ENCODE measurements at places on chromosomes 1 and 21.

DNA sequence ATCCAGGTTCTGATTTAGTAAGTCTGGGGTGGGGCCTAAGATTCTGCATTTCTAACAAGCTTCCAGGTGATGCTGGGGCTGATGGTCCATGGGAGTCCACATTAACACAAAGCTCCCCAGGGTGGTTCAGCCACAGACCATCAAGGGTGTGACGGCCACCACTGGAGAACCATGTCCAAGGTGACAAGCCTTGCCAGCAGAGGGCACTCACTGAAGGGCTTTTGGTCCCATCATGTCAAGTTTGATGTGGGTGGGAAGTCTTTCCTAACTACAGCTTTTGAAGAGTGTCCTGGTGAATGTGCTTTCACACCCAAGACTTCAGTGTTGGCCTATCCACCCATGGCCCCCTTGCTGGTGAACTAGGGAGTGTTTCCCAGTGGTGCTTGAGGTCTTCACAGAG is 67.1 kb downstream of the UBE2T start:
- peak; percentile 37 for DNase-seq

GRCh38 chr1:19770436-19771190 is 29.1 kb downstream of the TMCO4 start:
- DNase-seq, result no peak

DNA sequence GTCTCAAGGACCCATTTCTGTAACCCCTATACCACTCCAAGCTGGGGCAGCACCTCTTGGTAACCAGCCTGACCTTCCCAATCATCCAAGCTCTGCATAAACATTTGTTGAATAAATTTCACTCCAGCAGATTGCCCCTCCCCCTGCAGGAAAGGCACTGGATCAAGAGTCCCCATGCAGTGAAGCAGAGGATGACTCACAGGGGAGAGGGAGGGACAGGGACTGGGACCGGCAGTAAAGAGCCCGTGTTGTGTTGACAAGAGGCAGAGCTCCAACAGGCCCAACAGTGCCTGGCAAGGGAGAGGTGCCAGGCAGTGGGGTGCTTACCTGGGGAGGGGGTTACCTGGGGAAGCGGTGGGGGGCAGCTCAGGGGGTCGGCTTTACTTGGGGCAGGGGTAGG is 32.3 kb downstream of the SLC9A1 start:
- no peak for DNase-seq

DNA sequence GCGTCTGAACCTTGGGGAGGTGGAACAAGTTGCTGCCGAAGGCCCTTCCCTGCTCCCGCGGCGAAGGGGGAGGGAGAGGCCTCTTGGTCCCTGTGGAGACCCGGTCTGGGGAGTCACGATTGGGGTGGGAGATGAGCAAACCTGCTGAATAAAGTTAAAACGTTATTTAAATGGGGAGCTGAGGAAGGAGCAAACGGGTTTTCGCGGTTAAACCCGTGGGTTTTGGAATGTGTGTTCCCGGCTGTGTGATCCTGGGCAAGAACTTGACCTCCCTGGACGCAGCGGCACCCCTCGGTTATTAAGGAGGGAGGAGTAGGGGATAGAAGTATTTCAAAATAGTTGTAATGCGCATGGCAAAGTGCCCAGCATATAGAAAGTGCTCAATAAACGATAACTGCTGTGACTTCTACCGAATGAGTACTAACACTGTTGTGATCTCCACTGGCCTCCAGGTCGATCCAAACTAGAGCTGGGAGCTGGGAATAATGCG is 3.4 kb downstream of the FAM110D start:
- no peak for DNase-seq

DNA sequence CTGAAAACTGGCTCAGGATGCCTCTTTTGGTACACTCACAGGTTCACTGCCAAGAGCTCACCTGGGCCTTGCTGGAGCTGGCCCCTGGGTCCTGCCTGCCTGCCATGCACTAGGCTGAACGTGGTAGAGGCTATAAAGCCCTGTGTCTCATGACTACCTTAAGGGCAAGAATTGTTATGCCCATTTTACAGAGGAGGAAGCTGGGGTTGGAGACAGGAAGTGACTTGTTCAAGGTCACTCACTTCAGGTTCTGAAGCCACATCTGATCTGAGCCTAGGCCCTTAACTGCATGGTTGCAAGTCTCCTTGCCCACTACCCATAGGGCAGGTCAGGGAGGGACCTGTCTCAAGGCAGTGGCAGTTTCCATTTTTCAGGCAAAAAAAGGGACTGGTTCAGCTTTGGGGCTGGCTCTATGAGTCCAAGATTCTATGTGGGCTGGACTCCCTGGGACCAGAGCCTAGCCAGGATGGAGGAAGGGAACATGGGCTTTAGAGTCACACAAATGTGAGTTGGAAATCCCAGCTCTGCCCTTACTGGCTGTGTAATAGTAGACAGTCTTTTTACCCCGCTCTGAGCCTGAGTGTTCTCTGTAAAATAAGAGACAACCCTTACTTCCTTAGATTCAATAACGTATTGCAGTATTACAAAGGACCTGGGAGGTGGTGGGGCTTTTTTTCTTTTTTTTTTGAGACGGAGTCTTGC is 7.8 kb downstream of the STK40 start:
- no peak for DNase-seq

GRCh38 chr1:97816927-97817326 is 103.9 kb downstream of the DPYD start:
- no peak for DNase-seq

DNA sequence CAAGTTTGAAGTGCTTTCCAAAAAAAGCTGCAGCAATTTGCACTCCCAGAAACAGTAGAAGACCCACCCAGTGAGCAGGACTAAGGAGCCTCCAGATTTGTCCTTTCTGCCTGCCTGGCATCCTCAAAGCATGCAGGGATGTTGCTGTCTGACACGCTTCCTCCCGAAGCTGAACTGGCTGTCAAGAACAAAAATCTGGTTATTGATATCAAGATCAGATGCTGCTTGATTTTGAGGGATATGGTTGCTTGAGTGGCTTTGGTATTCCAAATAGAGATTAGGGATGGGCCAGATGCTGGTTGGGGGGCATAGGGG is 143.3 kb downstream of the MRPS6 start:
- no peak for DNase-seq

- DNase-seq, result no peak
Observed at GRCh38 chr1:17636612-17637011, 97.1 kb downstream of the ARHGEF10L start.

GRCh38 chr1:79323239-79324025 is 316.9 kb upstream of the ADGRL4 start:
- DNase-seq, result no peak

All from activated CD8-positive, alpha-beta memory T cell treated with anti-CD3 and anti-CD28 coated beads for 1 hour (primary cell).